ENCODE measurements at places on chromosomes 12 and 14.
A peak's percentile ranks its signal among the peaks of the same experiment; 100 is the strongest.

DNA sequence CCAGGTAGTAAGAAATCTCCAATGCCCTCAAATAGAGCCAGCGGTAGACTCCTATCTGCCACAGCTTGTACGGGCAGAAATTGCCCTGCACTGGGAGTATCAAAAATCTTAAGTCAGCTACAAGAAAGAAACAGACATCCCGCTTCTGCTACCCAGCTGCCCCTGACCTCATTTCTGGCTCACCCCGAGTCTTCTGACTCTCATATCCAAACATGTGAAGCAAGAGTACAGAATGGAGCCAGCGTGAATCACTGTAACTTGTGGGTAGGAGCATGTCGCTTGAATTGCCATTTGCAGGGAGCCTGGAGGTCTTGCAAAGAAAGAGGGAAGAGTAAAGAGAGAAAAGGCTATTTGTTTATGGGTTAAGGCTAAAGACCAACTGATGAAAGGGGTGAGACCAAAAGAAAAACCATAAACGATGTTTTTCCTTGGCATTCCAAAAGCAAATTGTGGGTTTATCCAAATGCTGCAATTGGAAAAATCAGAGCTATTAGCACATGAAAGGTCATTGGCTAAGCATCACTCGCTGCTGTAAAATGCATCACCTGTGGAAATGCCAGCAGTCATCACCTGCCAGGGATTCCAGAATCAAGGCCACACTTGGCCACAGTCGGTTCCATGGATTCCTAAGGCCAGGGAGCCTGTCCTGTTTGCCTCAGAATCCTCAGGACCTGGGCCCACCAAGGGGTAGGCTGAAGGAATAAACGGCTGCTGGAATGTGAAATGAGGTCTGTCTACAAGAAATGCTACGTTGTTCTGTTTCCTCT is 86.6 kb downstream of the FOXN3 start:
- peak; percentile 66 for DNase-seq

GRCh38 chr12:69686731-69687130 is 12.4 kb downstream of the BEST3 start:
- no peak for DNase-seq

- DNase-seq: peak; percentile 90
Measured at GRCh38 chr14:99793213-99794150, at the start of gene EML1. Gene EML1, plus strand, starts transcription at chr14:99793413. Its CDS starts 64 bp downstream, at chr14:99793477.

DNA sequence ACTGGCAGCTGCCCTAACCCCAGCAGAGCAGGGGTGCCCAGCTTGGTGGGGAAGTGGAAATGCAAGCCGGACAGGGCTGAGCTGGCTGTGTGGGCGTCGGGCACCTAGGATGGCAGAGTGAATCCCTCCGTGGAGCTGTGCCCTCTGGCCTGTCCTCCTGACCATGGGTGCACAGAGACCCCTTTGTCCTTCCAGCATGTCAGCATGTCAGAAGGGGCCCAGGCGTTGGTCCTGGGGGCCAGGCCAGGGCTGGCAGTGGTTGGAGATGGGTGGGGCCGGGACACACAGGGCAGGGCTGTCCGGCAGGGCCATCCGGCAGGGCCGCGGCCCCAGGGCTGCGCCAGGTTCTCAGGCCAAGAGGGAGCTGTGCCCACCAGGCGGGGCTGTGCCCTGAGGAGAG is 8.8 kb upstream of the TEX22 start:
- DNase-seq: no peak

DNA sequence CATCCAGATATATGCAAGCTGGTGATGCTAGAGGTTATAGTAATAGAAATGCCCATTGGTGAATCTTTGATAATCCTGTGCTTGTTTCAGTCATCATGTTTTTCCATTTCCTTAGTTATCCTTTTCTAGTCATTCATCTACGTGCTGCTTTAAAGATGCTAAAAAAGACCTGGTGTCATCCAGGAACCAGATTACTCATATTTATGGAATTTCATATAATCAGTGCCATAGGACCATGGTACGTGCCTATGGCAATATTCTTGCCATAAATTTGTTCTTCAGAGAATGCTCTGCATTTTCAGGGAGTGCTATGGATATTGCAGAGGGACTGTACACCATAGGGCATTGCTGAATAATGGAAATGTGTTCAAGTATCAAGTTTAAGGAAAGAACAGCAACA is 267.3 kb downstream of the AKAP6 start:
- no peak for DNase-seq

- DNase-seq: no peak
Measured at GRCh38 chr14:99271221-99271941, 616 bp downstream of the BCL11B start.

- no peak for DNase-seq
Measured at GRCh38 chr12:90978117-90978770, 23.3 kb upstream of the CCER1 start.

- DNase-seq: peak; percentile 49
Measured at GRCh38 chr14:102777711-102778337, 575 bp downstream of the TRAF3 start.

DNA sequence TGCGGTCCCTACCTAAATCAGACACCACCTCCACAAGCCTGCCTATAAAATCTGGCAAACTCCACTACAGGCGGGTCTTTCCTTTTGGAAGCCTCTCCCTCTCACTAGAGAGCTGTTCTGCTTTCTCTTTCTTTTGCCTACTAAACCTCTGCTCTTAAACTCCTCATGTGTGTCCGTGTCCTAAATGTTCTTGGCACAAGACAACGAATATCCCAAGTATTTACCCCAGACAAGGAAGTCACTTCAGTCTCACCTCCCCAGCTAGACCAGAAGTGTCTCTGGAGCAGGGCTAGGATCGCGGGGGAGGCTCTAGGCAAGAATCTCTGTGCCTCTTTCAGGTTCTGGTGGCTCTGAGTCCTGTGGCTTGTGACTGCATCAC is 37.2 kb upstream of the FICD start:
- no peak for DNase-seq

- no peak for DNase-seq
Measured at GRCh38 chr14:30385925-30386324, 173.0 kb upstream of the G2E3 start.

DNA sequence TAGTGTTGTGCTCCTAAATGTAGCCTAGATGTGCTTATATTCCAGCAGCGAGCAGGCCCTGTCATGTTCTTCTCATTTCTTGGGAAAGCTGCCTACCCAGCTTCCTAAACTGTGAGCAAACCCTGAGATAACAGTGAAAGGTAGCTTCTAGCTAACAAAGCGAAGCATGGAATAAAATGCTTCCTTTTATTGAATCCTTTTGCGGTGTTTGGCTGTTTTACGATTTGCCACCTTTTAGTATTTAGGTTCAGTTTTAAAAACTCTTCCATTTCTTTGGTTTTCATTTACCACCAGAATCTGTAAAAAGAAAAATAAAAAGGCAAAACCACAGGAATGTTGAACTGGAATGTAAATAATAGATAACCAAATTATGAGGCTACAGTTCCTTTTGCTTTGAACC is 5.0 kb upstream of the PKP2 start:
- no peak for DNase-seq

DNA sequence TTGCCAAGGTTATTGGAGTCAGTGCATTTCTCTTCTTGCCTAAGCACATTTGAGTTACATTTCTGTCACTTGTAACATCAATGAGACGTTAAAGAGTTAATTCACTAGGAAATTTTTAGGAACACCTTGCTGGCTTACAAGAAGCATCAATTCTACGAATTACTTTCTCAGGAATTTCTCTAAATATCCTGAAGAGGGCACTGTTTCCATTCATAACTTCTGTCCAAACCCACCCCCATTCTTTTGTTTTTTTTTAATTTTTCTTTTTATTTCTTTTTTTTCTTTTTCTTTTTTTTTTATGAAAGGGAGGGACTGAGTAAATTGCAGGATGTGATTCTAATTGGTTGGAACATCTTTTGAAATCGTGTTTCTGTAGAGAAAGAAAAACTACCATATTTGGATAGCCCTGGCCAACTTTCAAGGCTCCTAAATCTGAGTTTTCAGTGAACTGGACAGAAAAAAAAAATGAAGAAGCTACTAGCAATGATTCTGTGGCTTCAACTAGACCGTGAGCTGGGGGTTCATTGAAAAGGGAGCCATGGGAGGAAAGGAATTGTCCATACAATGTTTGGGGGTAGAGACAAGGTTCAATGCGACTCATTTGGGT is 285.3 kb downstream of the DAD1 start:
- DNase-seq: no peak

- DNase-seq: no peak
Measured at GRCh38 chr12:91367234-91367849, 184.7 kb upstream of the DCN start.

- DNase-seq: no peak
Measured at GRCh38 chr12:57592551-57593165, 1.7 kb downstream of the PIP4K2C start.

- DNase-seq: no peak
Measured at GRCh38 chr14:33859306-33859705, 91.6 kb downstream of the EGLN3 start.

- no peak for DNase-seq
Measured at GRCh38 chr12:79063258-79063657, 198.7 kb downstream of the SYT1 start.

GRCh38 chr12:50971946-50972345 is 19.6 kb downstream of the HIGD1C start:
- no peak for DNase-seq

GRCh38 chr14:74583689-74584434 is 28.2 kb downstream of the LTBP2 start:
- DNase-seq: peak; percentile 21
